WERI-Rb-1 (cell line): ENCODE measurements at places on chromosomes 7 and 10.

DNA sequence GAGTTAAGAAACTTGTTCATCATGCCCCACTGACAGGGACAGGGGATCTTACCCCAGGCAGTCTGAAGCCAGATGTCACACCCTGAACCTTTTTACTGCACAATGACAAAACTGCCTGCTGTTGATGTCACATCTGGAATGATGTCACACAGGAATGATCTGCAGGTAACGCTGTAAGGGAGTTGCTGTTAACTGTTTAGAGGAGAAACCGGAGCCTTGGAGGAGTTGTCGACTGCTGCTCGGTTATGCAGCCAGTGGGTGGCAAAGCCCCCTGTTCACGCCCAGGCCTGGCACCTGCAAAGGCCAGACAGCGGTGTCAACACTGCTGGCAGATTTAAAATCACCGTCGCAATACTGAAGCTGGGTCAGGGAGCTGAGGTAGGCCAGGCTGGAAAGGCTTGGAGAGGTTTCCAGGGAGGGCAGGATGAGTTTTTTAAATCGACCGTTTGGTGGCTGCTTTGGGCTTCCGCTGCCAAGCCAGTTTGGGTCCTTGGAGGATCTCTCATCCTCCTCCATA lies 10.0 kb upstream of the SLIT1 start:
- no peak for DNase-seq

DNA sequence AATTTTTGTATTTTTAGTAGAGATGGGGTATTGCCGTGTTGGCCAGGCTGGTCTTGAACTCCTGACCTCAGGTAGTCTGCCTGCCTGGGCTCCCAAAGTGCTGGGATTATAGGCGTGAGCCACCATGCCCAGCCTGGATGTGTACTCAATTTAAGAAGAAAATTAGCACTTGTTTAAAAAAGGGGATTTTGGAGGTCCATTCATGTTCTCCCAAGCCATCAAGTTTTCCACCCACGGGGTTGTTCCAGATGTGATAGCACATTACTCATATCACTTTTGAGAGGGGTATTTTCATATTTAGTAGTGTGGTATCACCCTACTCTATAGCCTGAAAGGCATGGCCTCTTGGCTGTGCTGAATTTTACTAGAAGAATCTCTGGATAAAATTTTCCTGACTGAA lies 10.5 kb upstream of the SLC26A3 start:
- no peak for DNase-seq

- peak; percentile 45 for DNase-seq
These were observed 10.1 kb upstream of the OPN4 start for GRCh38 chr10:86644152-86644793.

DNA sequence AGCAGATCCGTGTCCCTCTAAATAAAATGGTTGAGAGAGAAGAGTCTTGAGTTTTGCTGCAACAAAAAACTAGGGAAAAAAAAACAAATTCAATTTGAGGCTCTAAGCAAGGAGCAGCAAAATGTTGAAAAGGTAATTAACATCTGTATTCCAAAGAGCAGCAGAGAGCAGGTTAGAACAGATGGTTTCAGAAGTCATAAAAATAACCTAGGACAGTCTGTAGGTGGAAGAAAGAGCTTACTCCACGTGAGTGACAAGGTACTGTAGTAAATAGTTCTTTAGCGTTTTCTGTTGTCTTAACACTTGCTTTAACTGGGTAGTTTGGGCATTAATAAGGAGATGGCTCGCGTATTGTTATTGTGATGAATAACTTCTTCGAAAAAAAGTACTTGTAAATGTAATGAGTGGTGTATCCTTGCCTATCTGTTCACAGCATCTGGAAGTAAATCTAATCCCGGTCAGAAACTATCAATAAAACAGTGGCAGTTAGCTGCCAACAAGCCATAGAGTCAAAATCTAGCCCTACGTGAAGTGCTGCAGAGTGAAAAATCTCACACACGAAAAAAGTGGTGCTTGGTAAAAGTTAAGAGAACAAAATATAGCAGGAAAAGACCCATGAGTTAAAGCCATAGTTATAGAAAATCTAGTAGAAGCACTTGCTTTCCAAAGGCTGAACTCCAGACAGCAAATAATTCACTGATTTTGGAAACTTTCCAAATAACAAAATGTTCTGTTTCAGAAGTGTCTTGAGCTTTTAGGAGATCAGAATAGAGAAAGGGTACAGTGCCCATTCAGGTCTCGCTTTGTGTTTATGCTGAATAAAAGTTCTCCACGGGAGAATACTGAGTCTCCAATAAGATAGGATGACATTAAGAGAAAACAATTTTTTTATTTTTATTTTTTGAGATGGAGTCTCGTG lies 49.3 kb upstream of the PARD3 start:
- DNase-seq, result no peak

DNA sequence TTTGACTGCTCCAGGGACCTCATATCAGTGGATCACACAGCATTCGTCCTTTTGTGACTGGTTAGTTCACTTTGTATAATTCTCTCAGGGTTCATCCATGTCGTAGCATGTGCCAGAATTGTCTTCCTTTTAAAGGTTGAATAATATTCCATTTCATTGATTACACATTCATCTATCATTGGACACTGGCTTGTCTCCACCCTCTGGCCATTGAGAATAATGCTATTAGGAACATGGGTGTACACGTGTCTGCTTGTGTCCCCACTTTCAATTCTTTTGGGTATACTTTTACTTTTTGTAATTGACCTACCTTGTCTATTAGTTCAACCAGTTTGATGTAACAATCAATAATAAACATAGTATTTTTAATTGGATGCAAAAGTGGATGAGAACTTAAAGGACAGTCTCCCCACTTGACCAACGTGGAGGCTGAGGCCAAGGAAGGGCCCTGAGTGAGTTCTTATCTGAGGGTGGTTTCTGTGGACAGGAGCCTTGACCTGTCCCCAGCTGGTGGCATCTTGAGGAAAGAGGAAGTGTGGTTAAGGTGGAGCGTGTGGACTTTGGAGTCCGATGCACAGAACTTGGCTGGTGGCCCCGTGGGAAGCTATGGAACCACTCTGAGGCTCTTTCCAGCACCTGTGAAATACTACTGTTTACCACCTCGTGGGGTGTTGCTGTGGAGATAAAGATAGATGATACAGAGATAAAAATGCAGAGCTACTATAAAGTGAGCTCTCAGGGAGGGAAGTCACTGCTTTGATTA lies 16.6 kb downstream of the WDFY4 start:
- DNase-seq, result no peak

- no peak for DNase-seq
These were observed 107.0 kb downstream of the XRCC2 start for GRCh38 chr7:152568972-152569371.

DNA sequence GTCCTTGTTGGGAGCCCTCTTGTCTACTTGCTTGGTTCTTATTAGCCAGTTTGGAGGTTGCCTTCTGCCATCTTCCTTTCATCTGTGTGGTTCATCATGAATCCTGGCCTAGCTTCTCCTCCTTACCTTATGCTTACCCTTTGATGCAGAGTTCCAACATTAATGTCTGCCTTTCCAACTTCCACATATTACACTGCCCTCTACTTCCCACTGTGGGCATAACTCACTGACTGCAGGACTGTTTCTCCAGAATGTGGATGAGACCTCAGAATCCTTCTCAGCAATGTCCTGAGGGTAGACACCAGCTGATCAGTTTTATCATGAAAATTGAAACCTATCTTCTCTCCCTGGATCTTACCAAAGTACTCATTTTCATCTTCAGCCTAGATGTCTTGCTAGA lies 491.0 kb downstream of the LRMDA start:
- no peak for DNase-seq

GRCh38 chr10:62457598-62457997 lies 83.4 kb downstream of the ZNF365 start:
- no peak for DNase-seq

GRCh38 chr7:118104812-118105441 lies 79.0 kb upstream of the LSM8 start:
- no peak for DNase-seq

GRCh38 chr7:48074204-48074654 lies 14.8 kb upstream of the UPP1 start:
- no peak for DNase-seq

- DNase-seq, result peak; percentile 58
These were observed 98.9 kb downstream of the KMT2C start for GRCh38 chr7:152336754-152337368.

GRCh38 chr10:5609952-5610616 lies 56.3 kb downstream of the ASB13 start:
- no peak for DNase-seq

DNA sequence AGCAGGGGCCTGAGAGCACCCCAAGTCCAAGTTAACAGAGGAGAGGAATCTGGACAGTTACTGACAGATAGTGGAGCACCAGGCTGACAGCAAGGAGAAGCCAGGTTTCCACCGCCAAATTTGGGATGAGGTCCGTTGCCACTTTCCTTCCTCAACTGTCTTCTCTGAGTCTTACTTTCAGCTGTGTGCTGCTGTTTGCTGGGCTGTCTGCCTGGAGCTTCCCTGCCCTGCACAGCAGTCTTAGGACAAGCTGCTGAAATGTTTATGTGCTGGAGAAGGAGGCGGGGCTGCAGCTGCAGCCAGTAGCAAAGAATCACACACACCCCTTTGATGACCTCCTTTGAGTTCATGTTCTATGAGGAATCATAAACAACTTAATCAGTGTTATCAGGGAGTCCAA lies 17.4 kb upstream of the CYP3A7 start:
- no peak for DNase-seq

- no peak for DNase-seq
These were observed 211.4 kb downstream of the TNS3 start for GRCh38 chr7:47370461-47371042.

DNA sequence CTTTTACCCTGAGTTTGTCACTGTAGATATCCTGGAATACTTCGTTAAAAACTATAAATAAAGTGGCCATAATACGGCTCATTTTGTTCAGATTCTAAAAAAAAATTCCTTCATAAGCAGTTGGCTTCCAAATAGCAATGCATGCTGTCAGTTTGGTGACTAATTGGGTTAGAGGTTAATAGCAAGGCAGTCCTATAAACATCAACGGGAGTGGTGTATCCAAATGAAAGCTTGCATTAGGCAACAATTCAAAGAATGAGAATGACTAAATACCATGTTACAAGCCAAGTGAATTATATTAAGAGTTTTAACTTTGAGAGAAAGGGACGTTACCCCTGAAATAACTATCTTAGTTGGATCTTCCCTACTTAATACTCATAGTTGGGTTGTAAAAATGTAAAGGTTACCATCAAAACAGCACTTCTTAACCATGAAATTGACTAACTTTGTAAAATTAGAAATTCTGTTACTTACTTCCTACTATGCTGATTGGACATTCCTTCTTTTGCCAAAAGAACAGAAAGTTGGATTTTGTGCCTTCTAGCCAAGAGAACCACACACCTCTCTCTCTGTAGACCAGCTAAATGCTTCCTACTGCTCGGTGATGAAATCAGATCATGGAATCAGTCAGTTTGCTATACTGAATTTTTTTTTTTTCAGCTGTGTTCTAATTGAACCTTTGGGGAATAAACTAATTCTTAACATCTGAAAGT lies 98.0 kb downstream of the KAT6B start:
- DNase-seq, result no peak

GRCh38 chr10:4276151-4276550 lies 491.1 kb upstream of the KLF6 start:
- DNase-seq, result no peak

DNA sequence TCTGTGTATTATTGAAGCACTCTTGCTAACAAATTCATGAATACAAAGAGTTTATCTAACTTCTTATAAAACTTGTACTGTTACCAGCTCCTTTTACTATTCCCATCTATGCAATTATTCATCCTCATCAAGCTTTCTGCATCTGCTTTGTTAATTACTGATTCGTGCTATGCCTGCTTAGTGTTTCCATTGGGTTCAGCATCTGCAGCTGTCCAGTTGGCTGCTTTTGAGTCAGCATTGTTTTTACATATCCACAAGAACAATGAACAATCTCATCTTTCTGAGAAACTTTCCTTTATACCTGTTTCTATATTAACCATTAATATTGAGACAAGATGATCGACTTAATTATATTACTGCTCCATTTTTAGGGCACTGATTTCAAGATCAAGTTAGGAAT lies 19.6 kb upstream of the ANLN start:
- no peak for DNase-seq

GRCh38 chr10:112536663-112537062 lies 89.6 kb downstream of the VTI1A start:
- no peak for DNase-seq

DNA sequence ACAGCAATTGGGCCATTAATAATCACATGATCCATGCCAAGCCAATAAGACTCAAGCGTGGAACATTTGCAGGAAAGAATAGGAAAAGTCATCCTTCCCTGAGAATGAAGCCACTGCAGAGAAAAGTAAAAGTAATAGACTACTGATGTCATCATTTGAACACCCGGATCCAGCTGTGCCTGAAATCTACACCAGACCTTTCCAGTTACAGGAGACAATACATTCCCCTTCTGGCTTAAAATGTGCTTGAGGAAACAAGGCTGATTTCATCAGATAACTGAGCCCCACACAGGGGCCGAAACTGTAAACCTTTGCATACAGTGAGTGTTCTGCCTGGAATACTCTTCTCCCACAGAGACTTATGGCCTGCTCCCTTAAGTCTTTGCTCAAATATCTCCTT lies 232.8 kb downstream of the KCNMA1 start:
- DNase-seq, result no peak

DNA sequence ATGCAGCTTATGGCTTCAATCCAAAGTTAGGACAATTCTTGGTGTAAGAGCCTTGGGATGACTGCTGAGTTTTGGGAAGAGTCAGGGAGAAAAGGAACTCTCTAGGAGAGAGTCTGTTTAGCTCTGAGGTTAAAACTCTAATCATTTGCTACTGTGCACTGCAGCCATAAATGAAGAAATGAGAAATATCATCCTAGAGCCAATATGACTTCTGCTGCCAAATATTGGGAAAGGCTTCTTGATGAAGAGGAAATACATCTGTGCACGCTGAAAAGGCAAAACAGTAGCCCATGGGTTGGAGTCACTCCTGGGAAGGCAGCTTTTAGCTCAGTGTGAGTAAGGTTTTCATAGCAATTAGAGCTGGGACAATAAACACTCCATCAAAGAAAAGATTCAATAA lies 308.8 kb downstream of the SFMBT2 start:
- no peak for DNase-seq

DNA sequence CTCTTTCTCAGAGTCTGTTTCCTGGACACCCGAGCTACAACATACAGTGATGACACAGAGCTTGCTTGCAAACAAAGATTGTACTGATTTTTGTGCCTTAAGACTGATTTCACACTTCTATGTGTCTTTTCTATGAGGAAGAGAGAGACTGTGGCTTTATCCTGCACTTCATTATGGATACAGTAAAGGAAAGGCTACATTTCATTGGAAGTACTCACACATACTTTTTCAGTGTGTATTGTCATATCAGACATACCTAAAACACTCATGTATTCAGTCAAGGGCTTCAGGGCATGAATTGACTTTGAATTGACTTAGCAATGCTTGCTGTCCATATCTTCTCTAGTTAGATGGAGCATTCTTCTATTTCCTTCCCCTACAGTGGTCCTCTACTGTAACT lies 135.5 kb upstream of the IMMP2L start:
- DNase-seq, result no peak

GRCh38 chr10:96556003-96556402 lies 30.8 kb downstream of the TM9SF3 start:
- no peak for DNase-seq

- no peak for DNase-seq
These were observed 30.6 kb upstream of the INSYN2A start for GRCh38 chr10:127227027-127227426.
